ENCODE measurements at places on chromosomes 12 and 14.

DNA sequence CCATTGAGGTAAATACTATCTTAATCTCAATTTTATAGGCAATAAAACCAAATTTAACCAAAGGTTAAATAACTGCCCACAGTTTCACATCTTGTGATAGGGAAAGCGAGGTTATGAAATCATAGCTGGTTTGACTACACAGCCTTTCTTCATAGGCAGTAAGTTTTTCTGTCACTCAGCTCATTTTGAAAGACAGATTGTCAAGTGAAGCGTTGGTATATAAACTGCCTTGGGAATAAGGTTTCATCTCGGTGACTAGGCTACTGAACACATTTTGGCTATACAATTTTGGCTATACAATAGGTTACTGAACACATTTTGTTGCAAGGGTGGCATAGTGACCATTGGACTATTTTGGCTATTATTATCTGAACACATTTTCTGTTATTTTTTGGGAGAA lies 793.7 kb downstream of the TRHDE start:
- DNase-seq = no peak

GRCh38 chr12:97046901-97047300 lies 139.8 kb downstream of the NEDD1 start:
- DNase-seq = no peak

DNA sequence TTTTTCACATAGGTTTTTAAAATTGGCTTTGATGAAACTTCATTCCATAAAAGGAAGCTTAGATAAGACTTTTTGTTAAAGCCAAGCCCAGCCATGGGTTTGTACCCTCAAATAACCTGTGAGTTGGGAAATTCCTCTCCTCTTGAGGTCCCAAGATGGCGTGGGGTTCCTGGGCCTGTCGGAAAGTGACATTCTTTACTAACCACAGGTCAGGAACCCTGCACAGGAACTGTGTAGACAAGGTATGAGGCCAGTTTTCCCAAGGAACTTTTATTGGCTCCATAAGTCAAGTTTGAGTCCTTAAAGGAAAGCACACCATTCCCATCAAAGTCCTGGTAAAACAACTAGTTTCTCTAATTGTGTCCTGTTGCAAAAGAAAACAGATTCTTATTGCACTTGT lies 65.0 kb upstream of the AMN start:
- DNase-seq = peak; percentile 21

GRCh38 chr14:22233377-22233776 lies 355.6 kb downstream of the DAD1 start:
- no peak for DNase-seq

DNA sequence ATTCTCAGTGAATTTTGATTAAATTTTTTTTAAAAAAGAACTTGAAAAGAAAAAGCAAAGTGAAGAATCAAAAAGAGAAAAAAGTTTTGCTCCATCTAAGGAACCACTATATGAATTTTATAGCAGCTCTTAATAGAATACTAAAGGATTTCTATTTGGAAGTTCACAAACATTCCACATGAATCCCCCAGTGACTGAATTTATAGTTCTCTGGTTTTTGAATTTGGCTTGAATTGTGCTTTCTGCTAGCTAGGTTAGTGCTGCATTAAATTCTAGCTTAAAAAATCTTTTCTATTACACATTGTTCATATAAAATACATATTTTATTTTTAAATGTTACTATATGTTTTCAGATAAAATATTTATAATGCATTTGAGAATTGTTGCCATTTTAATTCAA lies 675.4 kb downstream of the RERGL start:
- no peak for DNase-seq

DNA sequence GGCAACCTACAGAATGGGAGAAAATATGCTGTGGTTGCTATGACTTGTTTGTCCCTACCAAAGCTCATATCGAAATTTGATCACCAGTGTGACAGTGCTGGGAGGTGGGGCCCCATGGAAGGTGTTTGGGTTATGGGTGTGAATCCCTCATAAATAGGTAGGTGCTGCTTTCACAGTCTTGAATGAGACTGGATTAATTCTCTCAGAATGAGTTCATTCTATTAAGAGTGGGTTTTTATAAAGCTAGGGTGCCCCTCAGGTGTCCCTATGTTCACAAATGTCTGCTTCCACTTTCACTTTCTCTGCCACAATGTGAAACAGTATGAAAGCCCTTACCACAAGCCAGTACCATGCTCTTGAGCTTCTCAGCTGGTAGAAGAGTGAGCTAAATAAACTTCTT lies 133.5 kb downstream of the CPNE8 start:
- DNase-seq = peak; percentile 6

GRCh38 chr14:24327303-24327702 lies 7.6 kb downstream of the ADCY4 start:
- no peak for DNase-seq

DNA sequence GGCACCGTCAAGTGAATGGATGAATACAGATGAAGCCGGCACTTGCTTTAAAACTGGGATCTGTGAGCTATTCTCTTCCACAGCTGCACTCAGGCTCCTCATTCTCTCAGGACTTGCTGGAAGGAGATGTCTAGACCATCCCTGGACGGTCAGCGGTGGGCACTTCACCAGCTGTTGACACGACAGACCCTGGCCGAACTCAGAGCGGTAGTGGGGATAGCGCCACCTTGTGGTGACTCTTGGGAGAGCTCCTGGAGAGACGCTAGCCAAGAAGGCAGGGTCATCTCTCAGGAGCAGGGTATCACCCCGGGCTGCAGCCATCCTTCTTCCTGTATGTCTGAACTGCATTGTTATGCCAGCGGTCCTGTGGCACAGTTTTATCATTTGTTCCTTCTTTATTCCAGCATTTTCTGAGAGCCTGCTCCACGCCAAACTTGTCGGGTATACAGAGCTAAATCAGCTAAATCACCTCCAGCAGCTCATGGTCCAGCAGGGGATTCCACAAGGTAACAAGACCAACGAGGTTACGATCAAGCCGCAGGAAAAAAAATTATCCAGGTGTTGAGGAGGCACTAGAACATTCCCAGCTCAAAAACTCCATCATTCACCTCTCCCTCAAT lies 10.0 kb downstream of the WNT1 start:
- DNase-seq = peak; percentile 57

DNA sequence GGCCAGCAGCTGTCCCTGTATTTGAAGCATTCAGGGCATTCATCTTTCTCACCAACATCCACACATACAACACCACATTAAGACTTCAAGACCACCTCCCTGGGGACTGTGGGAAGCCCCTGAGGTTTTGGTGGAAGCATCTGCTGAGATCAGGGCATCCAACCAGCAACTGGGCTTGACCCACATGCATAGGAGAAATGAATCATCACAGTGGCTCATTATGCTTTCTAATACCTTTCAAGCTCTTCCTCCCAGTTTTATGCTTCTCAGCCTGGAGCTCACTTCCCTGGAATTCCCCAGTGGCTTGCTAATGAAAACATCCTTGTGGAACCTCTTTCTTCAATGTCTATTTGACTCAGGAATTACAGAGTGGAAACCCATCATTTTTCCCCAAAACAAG lies 21.4 kb upstream of the CMKLR1 start:
- no peak for DNase-seq

Measured in fibroblast of the aortic adventitia (primary cell).